ENCODE measurements at places on chromosomes 16 and 17. TPM values are rescaled to one million over a fixed set of nuclear protein-coding genes. Genes with fewer than 3 reads are reported as not detected.
A peak's percentile ranks its signal among the peaks of the same experiment; 100 is the strongest.

- DNase-seq, result peak; percentile 49
These were observed 115.3 kb downstream of the SLC39A11 start for GRCh38 chr17:72976971-72977770.

GRCh38 chr17:76554131-76554530, 14.3 kb downstream of the PRCD start:
- DNase-seq, result peak; percentile 49

GRCh38 chr17:21679256-21680146, 12.8 kb upstream of the KCNJ18 start:
- DNase-seq, result no peak

DNA sequence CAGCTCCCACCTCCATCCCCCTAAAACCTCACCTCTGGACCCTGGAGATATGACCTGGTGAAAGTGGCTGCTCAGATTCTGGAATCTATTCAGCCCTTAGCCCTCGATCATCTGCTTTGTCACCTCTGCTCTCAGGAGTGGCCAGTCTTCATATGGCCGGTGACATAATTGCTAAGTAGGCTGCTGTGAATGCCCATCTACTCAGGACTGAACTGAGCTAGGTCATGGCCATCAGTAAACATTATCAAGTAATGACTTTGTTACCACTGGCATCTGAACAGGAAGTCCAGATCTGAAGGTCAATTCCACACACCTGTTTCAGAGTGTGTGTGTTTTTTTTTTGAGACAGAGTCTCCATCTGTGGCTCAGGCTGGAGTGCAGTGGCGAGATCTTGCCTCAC, 78.6 kb downstream of the CDK5R1 start:
- no peak for DNase-seq

DNA sequence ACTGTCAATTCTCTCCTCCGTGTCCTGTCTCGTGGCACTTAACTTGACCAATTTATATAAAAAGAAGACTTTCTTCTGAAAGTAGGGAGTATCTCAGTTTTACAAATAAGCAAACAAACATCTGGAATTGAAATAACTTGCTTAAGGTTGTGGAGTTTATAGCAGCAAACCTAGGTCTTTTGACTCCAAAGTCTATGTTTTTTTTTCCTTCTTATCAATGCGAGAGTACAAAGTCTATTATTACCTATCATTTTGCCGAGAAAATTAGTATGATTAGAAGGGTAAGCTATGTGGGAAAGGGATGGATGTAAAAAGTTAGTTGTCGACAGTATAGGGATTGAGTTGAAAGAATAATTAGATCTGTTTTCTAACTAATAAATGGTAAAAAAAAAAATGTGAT, 50.4 kb downstream of the PPM1E start:
- DNase-seq, result no peak

DNA sequence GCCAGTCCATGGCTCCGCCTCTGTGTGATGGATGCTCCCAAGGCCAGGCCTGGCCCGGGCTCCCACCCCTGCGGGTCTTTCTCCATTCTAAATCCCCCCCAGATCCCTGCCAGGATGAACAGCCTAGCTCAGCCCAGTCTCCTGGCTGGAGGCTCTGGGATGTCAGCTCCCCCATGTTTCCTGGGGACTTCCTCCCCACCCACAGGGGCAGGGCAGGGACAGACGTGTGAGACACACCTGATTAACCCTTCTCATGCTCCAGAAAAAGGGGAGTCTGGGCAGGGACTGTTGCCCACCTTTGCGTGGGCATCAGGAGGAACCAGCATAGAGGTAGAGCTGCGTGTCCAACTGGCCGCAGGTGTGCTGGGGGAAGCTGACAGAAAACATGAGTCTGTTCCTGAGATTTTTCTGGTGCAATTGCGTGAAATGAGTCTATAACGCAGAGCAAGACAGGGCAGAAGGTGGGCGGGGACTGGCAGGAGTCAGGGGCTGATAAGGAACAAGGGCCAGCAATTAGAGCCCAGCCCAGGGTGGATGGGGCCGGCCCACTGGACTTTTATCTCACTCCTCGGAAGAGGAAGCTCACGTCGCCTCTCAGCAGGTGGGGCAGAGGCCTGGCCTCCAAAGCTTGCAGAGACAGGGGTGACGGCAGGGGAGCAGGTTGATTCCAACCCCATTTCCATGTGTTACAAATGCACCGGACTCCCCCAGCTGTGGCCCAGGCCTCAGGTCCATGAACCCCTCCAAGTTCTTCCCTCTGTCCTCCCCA, 238.2 kb downstream of the RBFOX3 start:
- DNase-seq, result no peak

The WNT9B gene
- total RNA-seq, result 0.19 TPM
